ENCODE measurements at places on chromosomes 1 and 21.

DNA sequence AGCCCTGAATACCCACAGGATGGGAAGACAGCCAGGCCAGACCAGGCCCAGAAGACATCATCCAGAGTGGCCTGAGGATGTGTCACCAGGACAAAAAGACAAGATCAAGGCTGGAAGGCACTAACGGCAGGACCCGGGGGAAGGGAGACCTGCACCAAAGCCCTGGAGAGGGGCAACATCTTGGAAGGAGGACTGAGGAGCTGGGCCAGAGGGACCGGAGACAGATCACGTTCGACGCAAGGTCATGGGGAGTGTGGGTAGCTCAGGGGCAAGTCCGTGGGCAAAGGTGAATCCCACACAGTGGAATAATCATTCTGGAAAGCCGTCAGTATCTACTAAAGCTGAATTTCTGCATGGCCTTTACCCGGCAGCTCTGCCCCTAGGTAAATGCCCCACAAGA lies 478.6 kb downstream of the MATN1 start:
- no peak for DNase-seq

DNA sequence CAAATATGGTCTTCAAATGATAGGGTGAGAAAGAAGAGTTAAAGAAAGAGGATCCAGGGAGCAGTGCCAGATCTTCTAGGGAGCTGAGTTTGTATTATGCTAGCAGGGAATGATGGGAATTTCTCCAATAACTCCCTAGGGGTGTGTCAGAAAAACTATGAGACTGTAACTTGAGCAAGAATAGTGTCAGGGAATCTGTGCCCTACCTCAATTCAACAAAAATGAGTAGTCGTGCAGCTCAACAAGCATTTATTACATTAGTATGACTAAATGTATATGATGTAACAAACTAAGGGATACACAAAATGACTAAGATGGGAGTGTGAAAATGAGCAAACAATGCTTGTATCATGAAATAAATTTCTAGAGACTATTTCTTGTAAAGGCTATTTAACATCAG lies 24.2 kb downstream of the SPAG17 start:
- DNase-seq: no peak

DNA sequence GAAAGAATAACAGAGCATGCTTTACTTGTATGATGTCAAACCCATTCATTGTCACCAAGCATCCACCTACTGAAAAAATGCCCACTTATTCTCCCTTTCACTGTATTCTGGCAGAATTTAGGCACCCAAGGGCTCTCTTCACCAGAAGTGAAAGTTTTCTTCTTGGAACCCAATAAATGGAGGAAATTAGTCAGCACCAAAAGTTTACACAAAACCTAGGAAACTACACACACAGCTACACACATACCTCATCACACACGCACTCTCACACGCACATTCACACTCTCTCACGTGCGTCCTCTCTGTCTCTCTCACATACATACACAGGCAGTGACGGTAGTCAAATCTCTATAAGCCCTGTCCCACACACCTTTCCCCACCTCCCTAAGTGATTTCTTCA lies 37.6 kb downstream of the MCOLN2 start:
- peak; percentile 36 for DNase-seq

DNA sequence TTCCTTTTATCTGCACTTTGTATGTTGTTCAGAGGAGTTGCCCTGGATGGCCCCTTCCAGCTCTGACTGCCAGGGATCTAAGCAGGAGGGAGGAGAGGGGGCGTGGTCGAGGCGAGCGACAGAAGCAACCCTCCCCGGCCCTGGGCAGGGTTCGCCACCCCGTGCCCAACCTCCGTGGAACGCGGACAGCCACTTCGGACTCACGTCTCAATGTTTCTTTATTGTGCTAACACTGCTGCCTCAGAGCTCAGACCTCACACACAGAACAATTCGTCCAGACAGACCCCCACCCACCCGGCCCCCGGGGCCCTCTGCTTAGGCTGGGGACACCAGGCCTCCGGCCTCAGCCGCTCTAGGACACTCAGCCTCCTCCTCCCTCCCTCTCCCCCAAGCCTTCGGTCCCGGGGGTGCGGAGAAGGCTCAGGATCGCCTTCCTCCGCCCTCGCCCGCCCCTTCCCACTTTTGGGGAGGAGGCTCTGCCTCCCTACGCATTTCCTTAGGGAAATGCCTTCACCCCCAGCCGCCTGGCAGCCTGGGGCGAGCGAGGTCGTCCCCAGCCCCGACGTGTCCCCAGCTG lies 8.3 kb downstream of the VSIG8 start:
- no peak for DNase-seq

- no peak for DNase-seq
Measured at GRCh38 chr1:158654571-158654970, 31.9 kb downstream of the SPTA1 start.

DNA sequence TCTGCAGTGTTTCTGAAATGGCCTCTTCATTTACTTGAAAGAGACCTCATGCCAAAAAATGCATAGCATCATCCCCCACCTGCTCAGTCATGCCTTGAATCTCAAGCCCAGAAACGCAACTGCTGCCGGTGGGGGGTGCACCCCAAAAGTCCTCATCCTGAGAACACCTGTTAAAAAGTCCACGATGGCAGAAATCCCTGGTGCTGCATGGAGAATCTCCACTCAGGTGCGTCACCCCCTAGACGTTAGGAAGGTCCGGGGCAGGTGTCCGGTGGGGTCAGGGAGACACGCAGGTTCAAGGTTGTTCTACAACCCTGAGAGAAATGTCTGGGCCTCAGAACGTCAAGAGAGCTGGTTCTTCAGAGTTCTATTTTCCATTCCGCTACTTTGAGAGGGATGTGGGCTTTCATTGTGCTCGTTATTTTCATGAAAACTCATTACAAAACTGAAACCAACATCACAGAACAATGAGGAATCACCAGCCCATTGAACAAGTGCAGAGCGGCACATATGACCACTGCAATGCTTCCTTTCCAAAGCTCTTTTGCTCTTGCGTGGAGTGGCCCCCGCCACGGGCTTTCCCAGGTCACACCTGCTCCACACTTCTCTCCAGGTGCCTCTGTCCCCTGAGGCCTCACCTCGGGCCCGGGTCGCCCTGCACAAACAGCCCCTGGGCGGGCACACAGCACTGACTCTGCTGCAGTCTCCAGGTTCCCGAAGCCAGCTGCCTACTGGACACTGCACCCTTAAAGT lies 201.9 kb downstream of the TOMM20 start:
- peak; percentile 35 for DNase-seq

GRCh38 chr1:231690059-231690458 lies 63.5 kb downstream of the DISC1 start:
- DNase-seq: no peak

DNA sequence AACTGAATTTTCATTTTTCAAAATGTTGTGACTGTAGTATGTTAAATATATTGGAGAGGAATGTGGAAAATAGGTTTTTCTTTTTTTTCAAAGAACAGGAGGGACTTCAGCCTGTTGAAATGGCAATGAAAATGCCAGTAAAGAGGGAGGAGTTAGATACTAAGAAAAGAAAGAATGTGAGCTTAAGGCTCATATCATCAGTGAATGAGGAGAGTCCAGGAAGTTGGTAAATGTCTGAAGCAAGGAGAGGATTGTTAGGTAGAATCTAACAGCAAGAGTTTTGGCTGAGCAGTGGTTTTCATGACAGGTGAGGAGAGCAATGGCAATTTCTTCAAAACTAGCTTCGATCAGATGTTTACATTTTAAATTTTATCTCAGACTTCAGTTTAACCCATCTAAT lies 43.0 kb downstream of the PLA2G4A start:
- no peak for DNase-seq

GRCh38 chr1:203354246-203354645 lies 3.3 kb upstream of the FMOD start:
- DNase-seq: no peak

DNA sequence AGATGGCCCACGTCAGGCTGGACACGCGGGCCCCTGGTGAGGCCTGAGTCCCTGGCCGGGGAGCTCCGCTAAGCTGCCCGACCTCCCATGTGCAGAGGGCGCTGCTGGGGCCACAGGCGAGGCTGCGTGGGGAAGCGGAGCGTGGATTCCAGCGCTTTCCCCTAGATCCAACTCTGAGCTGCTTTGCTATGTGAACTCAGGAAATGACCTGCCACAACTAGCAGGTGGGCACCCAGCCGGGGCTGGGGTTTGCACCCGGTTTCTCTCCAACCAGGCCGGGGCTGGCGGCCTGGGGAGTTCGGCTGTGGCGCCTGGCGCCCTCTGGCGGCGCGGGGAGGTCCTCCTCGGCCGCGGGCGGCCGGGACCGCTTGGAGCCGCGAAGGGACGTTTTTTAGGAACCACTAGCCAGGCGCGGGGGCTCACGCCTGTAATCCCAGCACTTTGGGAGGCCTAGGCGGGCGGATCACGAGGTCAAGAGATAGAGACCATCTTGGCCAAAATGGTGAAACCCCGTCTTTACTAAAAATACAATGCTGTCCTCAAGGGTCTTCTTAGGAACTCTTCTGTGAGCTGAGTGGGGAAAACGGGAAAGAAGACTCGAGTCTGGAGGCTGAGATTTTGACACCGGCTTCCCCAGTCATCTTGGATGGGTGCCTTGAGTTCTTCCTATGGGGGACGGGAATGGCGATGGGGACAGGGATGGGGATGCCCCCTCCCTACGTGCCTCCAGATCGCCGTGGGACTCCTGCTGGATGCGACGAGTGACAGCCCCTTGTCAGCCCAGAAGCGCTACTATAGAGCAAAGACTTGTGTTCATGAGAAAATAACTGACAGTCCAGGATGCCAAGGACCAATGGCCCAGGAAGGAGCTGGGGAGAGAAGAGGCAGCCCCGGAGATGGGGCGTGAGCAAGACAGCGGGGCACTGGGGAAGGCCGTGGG lies 12.6 kb downstream of the PYCR2 start:
- peak; percentile 67 for DNase-seq

GRCh38 chr1:245978915-245979314 lies 528.2 kb downstream of the SMYD3 start:
- no peak for DNase-seq

GRCh38 chr1:81179242-81179641 lies 621.5 kb upstream of the ADGRL2 start:
- DNase-seq: no peak

DNA sequence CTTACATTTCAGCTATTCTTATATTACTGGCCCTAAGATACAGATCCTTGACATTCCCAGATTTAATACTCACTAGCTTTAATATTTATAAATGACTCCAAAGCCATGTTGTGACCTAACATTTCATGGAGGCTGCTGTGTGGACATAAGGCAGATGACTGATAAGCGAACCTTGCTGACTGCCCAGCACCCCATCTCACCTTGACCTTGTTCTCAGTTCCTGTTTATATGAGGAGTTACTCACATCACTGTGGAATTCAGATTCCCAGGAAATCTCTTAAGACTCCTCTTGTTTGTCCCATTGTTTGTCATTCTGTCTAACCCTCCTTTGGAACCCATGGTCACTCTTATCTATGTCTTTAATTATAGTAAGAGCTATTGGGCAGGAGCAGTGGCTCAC lies 21.9 kb downstream of the RAB3B start:
- no peak for DNase-seq

GRCh38 chr1:58839147-58839795 lies 55.4 kb upstream of the JUN start:
- no peak for DNase-seq

- no peak for DNase-seq
Measured at GRCh38 chr1:23018661-23019093, 591 bp upstream of the KDM1A start.

- DNase-seq: peak; percentile 25
Measured at GRCh38 chr1:112808861-112809684, 93.9 kb upstream of the PPM1J start.

DNA sequence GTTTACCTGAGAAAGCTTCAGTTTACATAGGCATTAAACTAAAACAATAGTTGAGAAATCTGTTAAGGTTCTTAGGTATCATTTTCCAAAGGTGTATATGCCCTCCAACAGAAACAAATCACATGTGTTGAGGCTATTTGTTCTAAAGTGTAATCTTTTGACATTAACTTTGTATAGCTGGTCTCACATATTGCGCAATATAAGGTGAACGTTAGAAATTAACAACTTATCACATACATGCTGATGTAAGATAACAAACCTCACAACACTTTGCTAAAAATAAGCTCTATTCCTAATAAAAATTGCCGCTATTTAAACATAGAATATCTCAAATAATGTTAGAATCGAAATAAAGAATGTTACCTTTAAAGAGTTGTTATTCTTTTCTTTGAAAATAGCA lies 340.6 kb downstream of the SRGAP2C start:
- no peak for DNase-seq

DNA sequence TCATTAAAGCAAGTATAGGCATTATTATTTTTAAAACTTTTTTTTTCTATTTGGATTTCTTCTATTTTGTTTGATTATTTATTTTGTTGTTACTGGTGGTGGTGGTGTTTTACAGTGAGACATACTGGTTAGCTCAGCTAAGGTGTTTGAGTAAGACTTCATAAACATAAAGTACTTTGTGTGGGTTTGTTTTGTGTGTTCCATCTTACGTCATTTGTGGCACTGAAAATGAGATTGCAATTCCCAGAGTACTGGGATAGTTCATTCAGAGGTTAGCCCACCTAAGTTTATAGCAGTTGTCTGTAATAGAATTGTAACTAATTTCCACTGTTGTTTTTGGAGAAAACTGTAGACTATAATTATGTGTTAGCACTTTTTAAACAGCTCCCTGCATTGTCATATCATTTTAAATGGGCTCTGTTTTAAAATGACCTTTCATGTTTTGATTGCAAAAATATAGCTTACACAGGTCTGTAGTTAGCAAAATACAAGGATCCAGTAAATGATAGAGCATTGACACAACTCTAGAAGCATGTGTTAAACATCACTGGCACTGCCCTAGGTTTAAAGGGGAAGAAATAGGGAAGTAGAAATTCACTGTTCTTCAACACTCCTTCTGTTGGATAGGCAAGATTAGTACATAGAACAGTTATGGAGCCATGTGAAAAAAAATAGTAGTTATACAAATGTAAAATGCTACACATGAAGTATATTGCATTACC lies 171.7 kb downstream of the NFIA start:
- DNase-seq: no peak

- DNase-seq: peak; percentile 70
Measured at GRCh38 chr1:1013105-1013921, at the start of gene ISG15. ISG15 (plus strand) TSS chr1:1013497; CDS start chr1:1013574, 77 bp downstream.

GRCh38 chr1:248872752-248873408 lies 14.0 kb upstream of the ZNF692 start:
- DNase-seq: peak; percentile 36

GRCh38 chr1:230857077-230857476 lies 11.2 kb downstream of the C1orf198 start:
- no peak for DNase-seq

- DNase-seq: no peak
Measured at GRCh38 chr1:234533975-234534876, 55.2 kb upstream of the TARBP1 start.

DNA sequence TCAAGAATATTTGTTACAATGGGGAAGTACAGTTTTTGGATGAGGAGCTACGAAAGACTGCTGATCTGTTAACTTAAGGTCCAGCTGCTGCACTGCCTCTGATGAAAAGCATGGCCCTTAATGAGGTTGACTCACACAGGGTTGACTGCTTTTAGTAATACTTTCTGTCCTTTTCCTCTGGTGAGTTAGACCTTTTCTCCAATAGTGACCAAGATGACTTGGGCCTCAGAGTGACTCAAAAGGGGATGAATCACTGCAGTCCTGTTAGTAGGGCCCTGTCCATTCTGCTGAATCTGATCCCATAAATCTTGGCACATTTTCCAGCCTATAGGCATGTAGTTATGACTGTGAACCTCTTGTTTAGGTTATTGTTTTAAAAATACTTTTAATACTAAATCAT lies 2.7 kb downstream of the DISP1 start:
- DNase-seq: no peak
